Right atrium auricular region (tissue), 2 donors: ENCODE measurements at places on chromosomes 16 and 17. TPM values are rescaled to one million over a fixed set of nuclear protein-coding genes. Genes with fewer than 3 reads are reported as not detected.

CMIP gene
- total RNA-seq = 7.7 TPM

WNT3 gene
- total RNA-seq = 0.44 TPM

IRX5 gene
- total RNA-seq = 0.59 TPM

HSPB9 gene
- total RNA-seq = not detected

TBX6 gene
- not detected for total RNA-seq

RAP1GAP2 gene
- 32.9 TPM for total RNA-seq

ATP2C2 gene
- total RNA-seq = not detected

CHP2 gene
- not detected for total RNA-seq

XYLT1 gene
- 31.3 TPM for total RNA-seq

DEXI gene
- 129 TPM for total RNA-seq

NPIPB13 gene
- not detected for total RNA-seq

MYL11 gene
- total RNA-seq = not detected

FZD2 gene
- 4.0 TPM for total RNA-seq

OR4D1 gene
- total RNA-seq = not detected

PRSS53 gene
- total RNA-seq = 0.15 TPM

SLC13A2 gene
- not detected for total RNA-seq
